H1 (cell line): ENCODE measurements at places on chromosomes 12 and 14. TPM values are rescaled to one million over a fixed set of nuclear protein-coding genes. Genes with fewer than 3 reads are reported as not detected.

The TRPV4 gene
- 6.2 and 6.4 TPM in 2 replicates for polyA plus RNA-seq

The KRT82 gene
- polyA plus RNA-seq = not detected in 2 replicates

The GARIN6 gene
- not detected in 2 replicates for polyA plus RNA-seq

The SOX5 gene
- polyA plus RNA-seq = 1.9 and 2.2 TPM in 2 replicates

The KRT78 gene
- polyA plus RNA-seq = not detected in 2 replicates

The AKAP6 gene
- polyA plus RNA-seq = 0.05 and 0.09 TPM in 2 replicates

The TEX52 gene
- not detected in 2 replicates for polyA plus RNA-seq

The TMEM229B gene
- polyA plus RNA-seq = 0.85 and 1.7 TPM in 2 replicates

The AMHR2 gene
- 0.29 and 0.47 TPM in 2 replicates for polyA plus RNA-seq

The SERPINA1 gene
- polyA plus RNA-seq = 0.06 and 0.08 TPM in 2 replicates

The OR4E2 gene
- not detected in 2 replicates for polyA plus RNA-seq

The LRRC43 gene
- 0.39 and 0.44 TPM in 2 replicates for polyA plus RNA-seq

The PLCZ1 gene
- not detected in 2 replicates for polyA plus RNA-seq

The PMEL gene
- 382 and 467 TPM in 2 replicates for polyA plus RNA-seq

The TMEM253 gene
- polyA plus RNA-seq = 1.9 and 2.2 TPM in 2 replicates

The RITA1 gene
- polyA plus RNA-seq = 24.1 and 31.0 TPM in 2 replicates

The IAPP gene
- polyA plus RNA-seq = not detected in 2 replicates

The RHOF gene
- polyA plus RNA-seq = 23.8 and 33.2 TPM in 2 replicates

The TAS2R42 gene
- not detected in 2 replicates for polyA plus RNA-seq

The BBOF1 gene
- polyA plus RNA-seq = 0.13 and 0.26 TPM in 2 replicates

The NEUROD4 gene
- not detected in 2 replicates for polyA plus RNA-seq

The RNASE3 gene
- polyA plus RNA-seq = not detected in 2 replicates

The KRT75 gene
- polyA plus RNA-seq = not detected in 2 replicates

The KRT72 gene
- polyA plus RNA-seq = not detected in 2 replicates

The TESPA1 gene
- polyA plus RNA-seq = not detected in 2 replicates

The DTD2 gene
- 12.0 and 18.2 TPM in 2 replicates for polyA plus RNA-seq

The TMEM132C gene
- 0.23 and 0.52 TPM in 2 replicates for polyA plus RNA-seq

The FGF6 gene
- polyA plus RNA-seq = not detected in 2 replicates

The GALNT16 gene
- polyA plus RNA-seq = 5.4 and 5.9 TPM in 2 replicates

The EAPP gene
- polyA plus RNA-seq = 11.2 and 18.3 TPM in 2 replicates

The EFS gene
- polyA plus RNA-seq = 28.6 and 39.0 TPM in 2 replicates

The LIN52 gene
- polyA plus RNA-seq = 4.7 and 6.8 TPM in 2 replicates

The KRT6B gene
- polyA plus RNA-seq = not detected in 2 replicates

The CPNE6 gene
- 0.02 and 0.05 TPM in 2 replicates for polyA plus RNA-seq

The GPRC5A gene
- 1.3 and 1.4 TPM in 2 replicates for polyA plus RNA-seq

The CACNA1C gene
- 0.97 and 1.3 TPM in 2 replicates for polyA plus RNA-seq

The KLRB1 gene
- not detected in 2 replicates for polyA plus RNA-seq

The SIX4 gene
- 9.0 and 9.6 TPM in 2 replicates for polyA plus RNA-seq
